ENCODE measurements at places on chromosomes 7 and 10.

DNA sequence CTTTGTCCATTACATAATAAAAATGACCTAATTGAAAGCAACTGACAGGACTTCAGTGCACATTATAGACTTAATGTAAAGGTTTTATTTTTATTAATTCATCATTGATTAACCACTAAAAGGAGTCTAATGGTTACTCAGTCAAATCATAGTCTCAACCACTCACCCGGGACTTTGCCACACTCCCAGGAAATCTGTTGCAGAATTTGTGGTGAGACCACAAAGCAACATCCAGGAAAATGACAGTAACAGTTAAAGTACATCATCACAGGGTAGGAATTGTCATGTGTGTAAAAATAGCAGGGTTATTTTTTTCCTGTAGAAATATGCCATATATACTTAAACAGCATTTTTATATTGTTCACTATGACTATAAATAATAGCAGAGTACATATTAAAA, 6.3 kb upstream of the HGF start:
- no peak for DNase-seq

DNA sequence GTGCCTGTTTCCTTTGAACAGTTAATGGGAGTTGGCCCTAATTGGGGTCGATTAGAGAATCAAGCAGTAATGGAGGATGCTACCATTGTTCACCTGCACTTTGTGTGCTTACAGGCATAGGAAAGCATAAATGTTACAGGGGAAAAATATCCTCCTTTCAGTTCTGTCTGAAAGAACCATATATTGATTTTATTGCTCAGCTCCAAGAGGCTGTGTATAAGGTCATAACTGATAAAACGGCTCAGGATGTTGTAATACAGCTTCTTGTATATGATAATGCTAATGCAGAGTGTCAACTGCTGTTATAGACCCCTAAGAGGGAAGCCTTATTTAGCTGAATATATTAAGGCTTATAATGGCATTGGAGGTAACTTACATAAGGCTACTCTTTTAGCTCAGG, 32.9 kb upstream of the AKR1C2 start:
- DNase-seq, result no peak

DNA sequence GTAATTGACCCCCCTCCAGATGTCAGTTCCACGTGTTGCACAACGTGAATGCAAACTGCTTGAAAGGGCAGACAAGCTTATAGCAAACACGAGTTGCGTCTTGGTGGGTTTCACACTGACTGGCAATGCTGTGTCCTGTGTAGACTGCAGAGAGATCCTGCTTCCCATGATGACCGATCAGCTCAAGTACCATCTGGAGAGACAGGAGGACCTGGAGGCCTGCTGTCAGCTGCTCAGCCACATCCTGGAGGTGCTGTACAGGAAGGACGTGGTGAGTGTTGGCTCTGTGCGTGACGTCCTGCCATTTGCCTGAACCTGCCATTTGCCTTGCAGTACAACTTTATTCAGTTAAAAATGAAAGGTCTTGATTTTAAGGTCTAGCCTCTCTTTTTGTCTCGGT, 71.1 kb downstream of the INSYN2A start:
- DNase-seq, result no peak

DNA sequence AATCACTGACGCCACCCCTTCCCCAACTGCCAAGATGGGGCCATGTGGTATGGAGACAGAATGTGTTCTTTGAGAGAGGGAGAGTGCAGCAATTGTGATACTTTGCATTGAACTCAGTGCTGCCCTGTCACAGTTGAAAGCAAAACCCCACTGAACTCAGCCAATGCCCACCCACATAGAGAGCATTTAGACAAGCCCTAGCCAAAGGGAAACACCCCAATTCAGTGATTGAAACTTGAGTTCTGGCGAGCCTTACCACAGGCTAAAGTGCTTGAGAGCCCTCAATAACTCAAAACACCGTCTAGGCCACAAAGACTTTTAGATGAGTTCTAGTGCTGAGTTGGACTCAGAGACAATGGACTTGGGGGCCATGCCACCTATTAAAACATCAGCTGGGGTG, 751.9 kb upstream of the POT1 start:
- no peak for DNase-seq

DNA sequence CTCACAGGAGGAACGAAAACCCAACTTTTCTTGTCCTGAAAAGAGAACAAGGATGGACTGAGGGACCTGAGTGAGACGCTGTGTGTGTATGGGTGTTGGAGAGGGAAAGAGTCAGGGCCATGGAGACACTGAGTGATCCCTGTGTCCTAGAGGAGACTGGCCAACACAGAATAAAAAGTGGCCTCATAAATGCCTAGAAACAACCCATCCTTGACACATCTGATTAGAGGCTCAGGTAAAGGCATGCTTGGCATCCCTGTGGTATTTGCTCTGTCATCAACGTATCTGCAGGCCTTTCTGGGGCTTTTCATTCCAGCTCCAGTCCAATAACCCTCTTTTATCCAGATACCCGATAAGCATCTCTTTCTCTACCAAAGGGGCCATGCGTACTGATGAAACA, 86.3 kb downstream of the FGFR2 start:
- DNase-seq, result no peak

DNA sequence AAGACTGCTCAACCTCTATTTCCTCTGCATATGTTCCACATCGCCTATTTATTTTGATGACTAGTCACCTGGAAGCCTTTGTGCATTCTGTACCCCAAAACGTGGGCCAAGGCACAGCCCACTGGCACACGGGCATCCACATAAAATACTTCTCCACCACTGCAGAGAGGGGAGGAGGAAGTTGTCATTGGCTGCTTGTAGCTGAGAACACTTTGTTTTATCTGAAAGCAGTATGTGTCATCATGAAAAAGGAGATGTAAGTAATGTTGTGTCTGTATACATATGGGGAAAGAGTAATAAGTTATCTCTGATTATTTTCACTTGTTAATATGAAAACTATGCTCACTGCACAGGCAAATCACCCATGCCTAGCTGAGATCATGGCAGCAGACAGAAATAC, 48.2 kb upstream of the AMPH start:
- no peak for DNase-seq

DNA sequence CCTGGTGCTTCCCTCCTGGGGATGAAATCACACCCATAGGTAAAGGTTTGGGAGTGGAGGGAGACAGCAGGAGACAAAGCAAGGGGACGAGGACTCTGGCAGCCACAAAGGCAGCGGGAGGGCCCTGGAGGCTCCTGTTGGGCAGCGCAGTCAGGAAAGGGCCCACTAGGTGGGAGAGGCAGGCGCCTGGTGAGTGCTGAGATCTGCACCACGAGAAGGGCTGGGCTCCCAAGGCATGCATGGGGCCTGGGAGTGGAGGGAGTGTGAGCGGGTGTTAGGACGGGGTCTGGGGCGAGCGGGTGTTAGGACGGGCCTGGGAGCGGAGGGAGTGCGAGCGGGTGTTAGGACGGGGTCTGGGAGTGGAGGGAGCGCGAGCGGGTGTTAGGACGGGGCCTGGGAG, 13.0 kb downstream of the GET4 start:
- no peak for DNase-seq

Data from left cardiac atrium (tissue), 4 donors.